ENCODE measurements at places on chromosomes 7 and 10.

GRCh38 chr10:100878291-100878910 is 34.4 kb upstream of the SLF2 start:
- no peak for DNase-seq

DNA sequence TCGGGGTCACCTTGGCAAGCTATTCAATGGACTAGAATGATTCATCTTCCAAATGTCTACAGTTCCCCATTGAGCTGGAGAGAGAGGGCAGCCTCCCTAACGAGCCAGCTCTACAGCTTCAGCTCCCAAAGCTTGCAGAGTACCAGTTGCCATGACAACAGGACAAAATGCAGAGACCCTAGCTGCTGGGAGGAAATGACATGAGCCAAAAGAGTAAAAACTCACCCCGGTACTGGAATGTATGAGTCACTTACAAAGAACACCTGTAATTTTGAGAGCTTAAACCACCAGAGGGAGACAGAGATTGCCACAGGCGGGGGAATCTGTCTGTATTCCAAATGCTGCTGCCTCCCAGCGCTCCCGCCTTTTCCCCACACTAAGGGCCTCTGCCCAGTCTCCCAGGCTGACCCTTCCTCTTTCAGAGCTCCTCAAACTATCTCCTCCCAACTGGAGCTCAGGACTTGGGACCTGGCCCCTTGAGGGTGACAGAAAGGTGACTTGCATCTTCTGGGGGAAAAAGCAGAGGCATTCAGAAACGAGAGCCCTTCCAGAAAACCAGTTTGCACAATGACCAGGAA is 95.5 kb downstream of the CUL2 start:
- no peak for DNase-seq

GRCh38 chr7:70148997-70149396 is 550.7 kb downstream of the AUTS2 start:
- DNase-seq = no peak

- no peak for DNase-seq
Observed at GRCh38 chr10:37948210-37948609, 28.2 kb downstream of the ZNF25 start.

All from stimulated activated CD8-positive, alpha-beta memory T cell treated with anti-CD3 and anti-CD28 coated beads, Interleukin-7, amount 100 ng/mL, for 24 hours (primary cell).